Retinal pigment epithelial cell (primary cell): ENCODE measurements at places on chromosomes 7 and 10.
A peak's percentile ranks its signal among the peaks of the same experiment; 100 is the strongest.

GRCh38 chr7:114911411-114911810 is 10.5 kb upstream of the MDFIC start:
- DNase-seq, result no peak

GRCh38 chr7:32379510-32380112 is 110.6 kb downstream of the LSM5 start:
- no peak for DNase-seq

DNA sequence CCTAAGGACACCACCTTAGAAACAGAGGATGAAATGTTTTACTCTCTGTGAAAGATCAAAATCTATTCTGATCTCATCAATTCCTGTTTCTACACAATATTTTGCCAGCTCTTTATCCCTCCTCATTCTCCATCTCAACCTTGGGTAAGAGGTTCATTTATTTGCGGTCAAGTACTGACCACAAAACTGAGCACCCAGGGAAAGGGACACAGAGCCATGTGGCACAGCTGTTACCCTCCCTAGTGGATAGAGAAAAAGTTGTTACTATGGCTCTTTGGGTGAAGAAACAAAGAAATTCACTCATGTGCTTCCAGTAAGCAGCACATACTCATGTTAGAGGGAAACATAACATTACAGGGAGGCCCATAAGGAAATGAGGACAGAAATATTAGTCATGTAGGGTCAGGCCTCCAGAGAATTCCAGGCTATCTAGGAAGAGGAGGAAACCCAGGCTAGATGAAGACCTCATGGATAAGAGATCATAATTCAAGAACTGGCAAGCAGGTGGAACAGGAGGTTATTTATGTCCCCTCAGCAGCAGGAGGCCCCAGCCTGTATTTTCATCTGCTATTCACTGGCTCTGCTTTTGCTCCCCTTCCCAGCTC is 114.5 kb downstream of the ATE1 start:
- DNase-seq, result no peak

GRCh38 chr7:31782411-31782991 is 95.5 kb downstream of the PPP1R17 start:
- DNase-seq, result peak; percentile 17

DNA sequence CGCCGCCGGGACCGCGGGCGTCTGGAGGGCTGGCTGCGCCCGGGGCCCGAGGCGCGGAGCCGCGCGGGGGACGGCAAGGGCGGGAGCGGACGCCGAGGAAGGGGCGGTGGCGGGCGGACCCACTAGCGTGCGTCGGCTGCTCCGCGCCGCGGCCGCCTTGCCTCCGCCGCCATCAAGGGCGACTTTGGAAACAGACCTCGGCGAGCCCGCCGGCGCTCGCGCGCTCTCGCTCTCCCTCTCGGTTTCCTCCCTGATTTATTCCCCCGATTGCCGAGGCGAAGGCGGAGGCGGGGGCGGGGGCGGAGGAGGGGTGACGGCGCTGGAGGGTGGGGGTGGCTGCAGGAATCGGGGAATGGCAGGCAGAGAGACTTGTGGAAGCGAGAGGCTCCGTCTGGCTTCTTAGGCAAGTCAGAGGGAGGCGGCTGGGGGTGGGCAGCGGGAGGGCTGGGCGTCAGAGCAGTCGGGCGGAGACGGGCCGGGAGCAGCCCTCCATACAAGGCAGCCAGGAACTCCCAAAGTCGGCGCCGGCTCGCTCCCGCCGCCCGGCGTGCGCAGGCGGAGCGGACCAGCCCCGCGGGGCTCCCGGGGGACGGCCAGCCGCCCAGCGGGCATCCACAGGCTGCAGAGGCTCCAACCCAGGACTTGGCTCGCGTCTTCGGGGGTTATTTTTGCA is at the start of gene CACNA2D1:
TSS of gene CACNA2D1 (minus strand) at position 231 of the 673 bp plus-strand sequence.
- DNase-seq, result peak; percentile 46

- no peak for DNase-seq
Observed at GRCh38 chr7:119783799-119784198, 489.2 kb upstream of the KCND2 start.

GRCh38 chr10:121927841-121928527 is at the start of gene ATE1:
Gene ATE1 (minus strand): TSS chr10:121928031. CDS start chr10:121927949, 82 bp downstream.
- peak; percentile 70 for DNase-seq

GRCh38 chr10:20999699-21000098 is 102.6 kb upstream of the NEBL start:
- no peak for DNase-seq

GRCh38 chr10:42960991-42961795 is 115.7 kb upstream of the RET start:
- no peak for DNase-seq

DNA sequence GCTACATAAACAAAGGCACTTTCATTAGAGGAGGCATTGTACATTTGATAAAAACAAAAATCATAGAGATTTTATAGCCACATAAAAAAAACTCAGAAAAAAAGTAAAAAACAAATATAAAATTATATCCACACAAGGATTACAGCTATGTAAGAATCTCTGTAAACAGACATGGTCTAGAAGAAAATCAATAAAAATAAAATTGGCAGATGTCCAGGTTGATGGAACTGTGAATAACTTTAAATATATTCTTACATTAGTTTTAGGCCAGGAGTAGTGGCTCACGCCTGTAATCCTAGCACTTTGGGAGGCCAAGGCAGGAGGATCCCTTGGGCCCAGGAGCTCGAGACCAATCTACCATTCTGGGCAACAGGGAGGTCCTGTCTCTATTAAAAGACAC is 19.2 kb downstream of the SLC35B4 start:
- DNase-seq, result no peak

DNA sequence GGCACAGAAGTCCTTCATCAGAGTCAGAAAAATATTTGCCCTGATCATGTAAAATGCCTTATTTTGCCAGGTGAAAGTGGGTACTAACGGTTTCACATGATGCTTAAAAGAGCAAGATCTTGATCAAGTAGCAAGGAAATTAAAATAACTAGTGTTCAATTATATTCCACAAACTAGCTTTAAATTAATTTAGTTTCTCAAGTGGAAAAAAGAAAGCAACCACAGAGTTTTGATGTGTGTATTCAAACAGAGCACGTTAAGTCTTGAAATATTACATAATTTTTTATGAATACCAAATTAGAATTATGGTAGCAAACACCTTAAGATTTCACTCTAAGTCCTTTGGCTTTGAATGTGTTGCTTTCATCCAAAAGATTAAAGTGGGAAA is 47.3 kb downstream of the PIP4K2A start:
- no peak for DNase-seq

DNA sequence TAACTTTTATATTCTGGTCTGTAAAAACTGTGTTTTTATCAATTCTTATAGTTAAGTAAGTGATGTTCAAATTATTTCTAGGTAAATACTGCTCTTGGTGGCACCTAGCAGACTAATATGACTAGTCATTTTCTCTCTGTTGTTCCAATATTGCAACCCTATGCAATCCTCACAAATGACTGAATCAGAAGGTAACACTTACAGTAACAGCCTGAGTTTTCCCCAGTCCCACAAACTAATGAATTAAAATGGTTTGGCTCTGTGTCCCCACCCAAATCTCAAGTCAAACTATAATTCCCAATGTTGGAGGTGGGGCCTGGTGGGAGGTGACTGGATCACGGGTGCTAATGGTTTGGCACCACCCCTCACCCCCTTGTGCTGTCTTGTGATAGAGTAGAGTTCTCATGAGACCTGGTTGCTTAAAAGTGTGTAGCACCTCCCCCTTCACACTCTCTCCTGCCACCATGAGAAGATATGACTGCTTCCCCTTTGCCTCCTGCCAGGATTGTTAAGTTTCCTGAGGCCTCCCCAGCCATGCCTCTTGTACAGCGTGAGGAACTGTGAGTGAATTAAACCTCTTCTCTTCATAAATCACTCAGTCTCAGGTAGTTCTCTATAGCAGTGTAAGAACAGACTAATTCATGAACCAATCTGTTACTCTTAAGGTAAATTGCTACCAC is 43.5 kb downstream of the MTPN start:
- no peak for DNase-seq

DNA sequence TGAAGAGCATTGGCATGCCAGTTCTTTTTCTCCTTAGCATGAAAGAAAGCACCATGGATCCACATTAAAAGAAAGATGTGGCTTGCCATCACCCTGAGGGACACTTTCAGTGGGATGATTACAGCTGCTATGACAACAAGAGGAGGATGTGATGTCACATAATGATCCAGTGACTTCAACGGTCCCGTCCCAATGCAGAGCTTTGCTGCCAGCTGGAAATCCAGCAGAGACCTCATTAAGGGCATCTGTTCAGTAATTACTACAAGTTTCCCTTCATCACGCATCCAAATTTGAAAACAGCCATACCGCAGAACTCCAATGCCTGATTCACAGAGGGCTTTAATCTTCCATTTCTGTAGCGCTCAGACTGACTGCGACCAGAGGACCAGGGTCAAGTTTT is 206.6 kb downstream of the LSM5 start:
- no peak for DNase-seq
